AG09309 (cell line): ENCODE measurements at places on chromosomes 3 and 15.

DNA sequence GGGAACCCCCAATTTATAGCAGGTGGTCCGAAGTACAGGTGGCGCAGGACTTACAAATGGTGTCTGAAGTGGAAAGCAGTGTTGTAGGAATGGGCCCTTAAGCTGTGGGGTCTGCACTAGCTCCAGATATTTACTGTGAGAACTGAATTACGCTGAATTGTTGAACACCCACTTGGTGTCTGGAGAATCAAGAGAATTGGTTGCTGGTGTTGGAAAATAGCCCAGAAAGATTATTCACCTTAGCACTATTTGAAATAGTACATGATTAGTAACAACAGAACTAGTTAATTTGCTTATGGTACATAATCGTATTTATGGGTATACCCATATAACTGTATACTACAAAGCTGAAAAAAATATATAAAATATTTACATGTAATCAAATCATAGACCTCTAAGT lies 64.8 kb downstream of the ADAM10 start:
- DNase-seq = no peak

DNA sequence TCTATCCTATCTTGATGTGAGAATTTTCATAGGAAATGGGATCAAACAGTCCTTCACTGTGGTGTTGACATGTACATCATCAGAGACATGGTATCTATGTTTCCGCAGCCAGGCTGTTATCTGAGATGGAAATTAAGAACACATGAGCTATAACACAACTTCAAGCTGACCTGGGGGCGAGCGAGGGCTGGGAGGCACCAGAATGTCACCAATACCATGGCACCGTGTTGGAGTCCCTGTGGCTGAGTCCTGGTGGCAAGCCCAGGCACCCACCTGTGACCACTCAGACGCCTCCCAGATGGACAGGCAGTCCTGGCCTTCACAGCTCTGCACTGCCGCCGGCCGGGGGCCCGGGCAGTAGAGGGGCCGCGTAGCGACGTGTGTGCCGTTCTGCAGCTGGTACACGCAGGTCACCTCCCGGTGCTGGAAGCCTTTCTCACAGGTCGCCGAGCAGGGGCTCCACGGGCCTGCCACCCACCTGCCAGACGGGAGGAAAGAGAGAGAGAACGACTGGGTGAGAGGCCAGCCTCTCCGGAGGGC lies 263.9 kb upstream of the LYSMD4 start:
- no peak for DNase-seq

DNA sequence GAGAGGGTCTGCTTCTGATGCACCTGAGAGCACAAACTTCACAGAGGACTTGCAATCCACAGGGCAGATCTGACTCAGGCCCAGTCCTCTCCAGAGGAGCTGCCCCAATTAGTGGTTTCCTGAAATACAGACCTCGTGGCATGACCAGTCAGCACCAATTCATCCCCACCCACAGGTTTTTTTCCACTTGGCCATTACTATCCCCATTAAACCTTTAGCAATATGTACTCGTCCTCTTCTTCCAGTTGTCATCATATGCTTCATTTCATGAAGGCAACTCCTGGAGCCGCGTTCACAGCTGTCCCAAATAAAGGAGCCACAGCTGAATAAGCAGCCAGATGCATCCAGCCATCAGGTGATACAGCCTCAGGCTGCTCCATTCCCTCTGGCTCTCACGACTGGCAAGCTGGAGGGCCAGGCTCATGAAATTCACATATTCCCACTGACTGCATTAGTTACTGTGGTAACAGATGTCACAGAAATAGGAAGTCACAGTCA lies 163.1 kb downstream of the FMN1 start:
- DNase-seq = peak; percentile 55

- DNase-seq = no peak
Observed at GRCh38 chr3:64209866-64210621, 15.2 kb downstream of the PRICKLE2 start.

GRCh38 chr3:46884929-46885328 lies 7.4 kb downstream of the PTH1R start:
- DNase-seq = no peak

DNA sequence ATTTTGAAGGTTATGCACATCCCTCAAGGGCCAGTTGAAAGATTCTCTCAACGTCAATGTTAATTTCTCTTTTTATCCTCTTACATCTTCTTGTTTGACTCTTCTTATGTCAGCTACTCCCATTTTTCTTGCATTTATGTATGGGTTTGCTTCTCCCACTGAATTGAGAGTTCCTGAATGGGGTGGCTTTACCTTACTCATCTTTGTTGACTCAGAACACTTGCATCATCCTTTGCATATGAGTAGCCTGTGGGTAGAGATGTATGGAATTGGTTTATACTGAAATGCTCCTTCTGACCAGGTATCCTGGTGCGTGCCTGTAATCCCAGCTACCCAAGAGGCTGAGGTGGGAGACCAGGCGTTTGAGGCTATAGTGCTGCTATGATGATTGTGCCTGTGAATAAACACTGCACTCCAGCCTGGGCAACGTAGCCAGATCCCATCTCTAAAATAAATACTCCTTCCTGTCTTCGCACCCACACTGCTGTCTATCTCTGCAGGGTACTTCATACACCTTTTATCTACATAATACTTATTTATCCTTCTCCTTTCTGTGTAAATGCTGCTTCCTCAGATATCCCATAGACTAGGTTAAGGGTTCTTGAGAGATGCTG lies 123.6 kb upstream of the DPH6 start:
- DNase-seq = no peak

- no peak for DNase-seq
Observed at GRCh38 chr15:90248789-90249202, 560 bp upstream of the TTLL13 start.

GRCh38 chr3:126867190-126867862 lies 115.6 kb upstream of the PLXNA1 start:
- no peak for DNase-seq
